ENCODE measurements at places on chromosomes 16 and 17.

GRCh38 chr16:89556750-89557689 is 3.5 kb upstream of the RPL13 start:
- peak; percentile 88 for DNase-seq

- DNase-seq: no peak
Observed at GRCh38 chr16:57134982-57135381, 42.6 kb downstream of the CPNE2 start.

DNA sequence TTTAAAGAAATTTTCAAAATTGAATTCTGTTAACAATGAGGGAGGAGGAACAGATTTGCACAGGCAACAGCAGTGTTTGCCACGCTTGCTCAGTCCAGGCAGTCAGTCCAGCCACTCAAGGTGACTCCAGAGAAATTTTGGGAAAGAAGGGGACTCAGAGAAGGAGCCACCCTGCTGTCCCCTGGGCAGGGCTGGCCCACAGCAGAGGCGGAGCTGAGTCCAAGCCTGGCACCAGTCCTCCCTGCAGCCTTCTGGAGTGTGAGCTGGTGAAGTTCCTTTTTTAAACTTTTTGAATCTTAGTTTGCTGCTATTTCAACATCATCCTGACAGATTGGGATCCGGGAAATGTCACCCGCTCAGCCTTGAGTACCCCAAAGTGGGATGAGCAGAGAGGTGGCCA is 14.5 kb upstream of the SLC47A2 start:
- DNase-seq: no peak

DNA sequence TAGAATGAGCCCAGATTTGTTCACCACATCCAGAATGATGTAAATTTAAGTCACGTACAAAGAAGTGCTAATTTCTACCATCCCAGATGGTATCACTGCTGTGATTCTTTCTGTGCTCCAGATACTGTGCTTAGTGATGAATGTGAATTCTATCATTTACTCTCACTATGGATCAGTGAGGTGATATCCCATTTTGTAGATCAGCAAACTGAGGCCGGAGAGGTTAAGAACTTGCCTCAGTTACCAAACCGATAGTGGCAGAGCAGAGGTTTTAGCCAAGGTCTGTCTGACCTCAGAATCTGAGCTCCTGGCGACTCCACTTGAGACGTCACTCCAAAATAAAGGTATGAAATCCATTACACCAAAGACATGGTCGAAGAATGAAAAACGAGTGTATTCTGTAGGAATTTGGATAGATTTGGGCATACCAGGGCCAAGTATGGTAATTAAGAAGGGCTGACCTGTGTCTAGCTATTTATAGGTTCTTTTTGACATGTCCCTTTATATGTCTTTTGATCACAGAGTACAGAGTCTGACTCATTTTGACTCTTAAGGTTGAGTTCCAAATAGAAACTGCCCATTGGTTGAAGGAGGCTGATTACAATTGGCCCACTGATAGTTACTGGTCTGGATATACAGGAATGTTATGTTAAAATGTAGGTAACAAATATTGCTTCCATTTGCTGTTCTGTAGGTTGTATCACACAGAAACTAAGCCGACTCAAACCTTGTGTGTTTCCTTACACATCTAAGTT is 10.0 kb downstream of the MAP2K6 start:
- no peak for DNase-seq

- DNase-seq: no peak
Observed at GRCh38 chr17:40993839-40994238, at the start of gene KRTAP3-3. Gene KRTAP3-3 (minus strand): TSS chr17:40994164. CDS start chr17:40994097, 67 bp downstream.

GRCh38 chr17:5236938-5237540 is 2.4 kb upstream of the SCIMP start:
- DNase-seq: no peak

DNA sequence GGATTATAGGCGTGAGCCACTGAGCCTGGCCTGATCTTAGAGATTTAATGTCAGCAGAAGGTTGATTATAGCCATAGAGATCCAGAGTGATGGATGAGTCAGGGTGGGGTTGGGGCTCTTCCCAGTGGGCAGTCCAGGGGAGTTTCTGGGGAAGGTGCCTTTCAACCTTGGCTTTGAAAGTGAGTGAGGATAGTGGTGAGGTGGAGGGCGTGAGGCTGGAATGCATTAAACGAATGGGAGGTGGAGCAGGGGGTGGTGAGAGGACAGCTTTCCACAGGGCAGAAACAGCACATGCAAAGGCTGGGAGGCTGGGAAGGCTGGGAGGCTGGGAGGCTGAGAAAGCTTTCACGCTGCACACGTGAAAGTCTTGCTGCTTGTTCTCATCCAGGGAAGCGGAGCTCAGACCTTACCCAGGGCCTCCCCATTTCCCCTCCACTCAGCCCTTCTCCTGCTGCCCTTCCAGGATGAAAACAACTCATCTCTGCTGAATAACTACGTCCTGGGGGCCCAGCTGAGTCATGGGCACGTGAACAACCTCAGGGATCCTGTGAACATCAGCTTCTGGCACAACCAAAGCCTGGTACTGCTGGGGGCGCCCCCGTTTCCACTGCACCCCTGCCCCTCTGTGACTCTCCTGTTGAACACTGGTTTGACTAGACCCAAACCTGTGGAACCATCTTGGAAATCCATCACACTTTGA is 22.3 kb downstream of the ADGRG5 start:
- DNase-seq: no peak

- DNase-seq: no peak
Observed at GRCh38 chr16:59045501-59045900, 311.4 kb upstream of the GOT2 start.

DNA sequence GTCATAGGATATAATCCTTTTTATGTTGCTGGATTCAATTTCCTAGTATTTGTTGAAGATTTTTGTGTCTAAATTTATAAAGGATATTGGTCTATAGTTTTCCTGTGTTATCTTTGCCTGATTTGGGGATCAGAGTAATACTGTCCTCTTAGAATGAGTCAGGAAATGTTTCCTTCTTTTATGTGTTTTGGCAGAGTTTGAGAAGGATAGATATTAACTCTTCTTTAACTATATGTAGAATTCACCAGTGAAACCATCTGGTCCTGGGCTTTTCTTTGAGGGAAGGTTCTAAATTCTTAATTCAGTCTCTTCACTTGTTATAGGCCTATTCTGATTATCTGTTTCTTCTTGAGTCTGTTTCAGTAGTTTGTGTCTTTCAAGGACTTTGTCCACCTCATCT is 66.3 kb upstream of the NACA2 start:
- DNase-seq: no peak

- DNase-seq: no peak
Observed at GRCh38 chr17:68612209-68612922, 11.2 kb upstream of the FAM20A start.

- DNase-seq: no peak
Observed at GRCh38 chr16:85446951-85447692, 166.0 kb upstream of the GSE1 start.

DNA sequence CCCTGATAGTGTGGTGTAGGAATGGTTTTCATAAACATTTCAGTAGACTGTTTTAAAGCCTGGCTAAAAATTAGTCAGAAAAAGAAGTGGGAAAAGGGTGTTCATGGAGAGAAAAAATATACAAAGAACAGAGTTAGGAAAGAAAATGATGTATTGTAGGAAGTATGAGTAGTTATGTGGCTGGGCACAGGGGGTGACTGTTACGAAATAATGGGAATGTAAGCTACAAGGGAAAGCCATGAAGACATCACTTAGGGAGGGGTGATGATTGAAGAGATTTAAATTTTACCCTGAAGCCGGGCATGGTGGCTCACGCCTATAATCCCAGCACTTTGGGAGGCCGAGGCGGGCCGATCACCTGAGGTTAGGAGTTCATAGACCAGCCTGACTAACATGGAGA is 55.3 kb downstream of the NUP88 start:
- no peak for DNase-seq

GRCh38 chr16:31470615-31471014 is 1.3 kb upstream of the TGFB1I1 start:
- no peak for DNase-seq

DNA sequence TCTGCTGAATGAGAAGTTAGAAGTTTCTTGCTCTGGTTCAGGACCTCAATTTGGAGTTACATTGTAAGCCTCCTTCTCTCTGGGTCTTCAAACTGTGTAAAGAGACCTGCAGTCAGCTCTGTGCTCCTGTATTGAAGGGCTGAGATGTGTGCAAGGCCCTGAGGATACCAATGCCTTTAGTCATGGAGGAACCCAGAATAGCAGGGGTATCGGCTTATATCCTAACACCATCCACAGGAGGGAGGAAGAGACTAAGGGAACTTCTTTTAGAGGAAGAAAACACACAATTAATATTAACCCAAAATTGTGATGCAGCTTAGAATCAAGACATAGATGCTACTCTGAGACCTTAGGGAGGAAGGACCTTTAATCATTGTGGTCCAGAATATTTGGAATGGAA is 36.5 kb downstream of the GLP2R start:
- DNase-seq: no peak

DNA sequence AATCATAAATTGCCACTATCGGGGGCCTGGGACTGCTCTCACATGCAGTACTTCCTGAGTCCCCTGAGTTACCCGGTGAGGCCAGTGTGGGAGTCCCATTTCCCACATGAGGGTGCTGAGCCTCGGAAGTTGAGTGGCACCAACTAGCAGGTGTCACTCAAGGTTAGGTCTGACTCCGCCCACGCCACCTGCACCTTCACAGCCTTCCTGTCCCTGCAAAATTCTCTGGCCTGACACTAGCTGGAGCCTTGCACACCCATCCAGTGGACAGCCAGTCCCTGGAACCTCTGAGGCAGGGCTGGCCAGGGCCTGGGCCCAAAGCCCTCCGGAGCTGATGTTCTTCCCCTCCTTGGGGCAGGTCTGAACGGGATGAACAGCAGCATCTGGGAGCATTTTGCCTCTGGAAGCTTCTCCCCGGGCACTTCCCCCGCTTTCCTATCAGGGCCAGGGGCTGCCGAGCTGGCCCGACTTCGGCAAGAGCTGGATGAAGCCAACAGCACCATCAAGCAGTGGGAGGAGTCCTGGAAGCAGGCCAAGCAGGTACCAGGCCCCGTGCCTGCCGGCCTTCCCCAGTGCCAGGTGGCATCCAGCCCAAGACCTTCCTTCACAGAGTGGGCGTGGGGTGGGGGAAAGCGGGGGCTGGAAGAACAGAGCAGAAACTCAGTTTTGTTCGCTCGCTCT is 21.9 kb downstream of the UNC13D start:
- peak; percentile 71 for DNase-seq

- DNase-seq: peak; percentile 62
Observed at GRCh38 chr16:1159973-1160772, 7.3 kb downstream of the CACNA1H start.

DNA sequence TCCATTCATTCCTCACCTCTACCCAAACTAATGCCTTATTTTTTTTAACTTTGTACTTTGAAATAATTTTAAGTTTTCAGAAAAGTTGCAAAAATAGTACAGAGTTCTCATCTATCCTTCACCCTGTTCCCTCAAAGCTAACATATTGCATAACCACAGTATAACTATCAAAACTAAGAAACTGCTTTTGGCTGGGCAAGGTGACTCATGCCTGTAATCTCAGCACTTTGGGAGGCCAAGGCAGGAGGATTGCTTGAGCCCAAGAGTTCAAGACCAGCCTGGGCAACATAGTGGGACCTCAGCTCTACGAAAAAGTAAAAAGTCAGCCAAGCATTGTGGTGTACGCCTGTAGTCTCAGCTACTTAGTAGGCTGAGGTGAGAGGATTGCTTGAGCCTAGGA is 147.7 kb downstream of the SKAP1 start:
- DNase-seq: no peak

- peak; percentile 82 for DNase-seq
Observed at GRCh38 chr17:73998653-73999645, 204.5 kb upstream of the RPL38 start.

- DNase-seq: no peak
Observed at GRCh38 chr17:3962217-3962964, 1.8 kb downstream of the ATP2A3 start.

DNA sequence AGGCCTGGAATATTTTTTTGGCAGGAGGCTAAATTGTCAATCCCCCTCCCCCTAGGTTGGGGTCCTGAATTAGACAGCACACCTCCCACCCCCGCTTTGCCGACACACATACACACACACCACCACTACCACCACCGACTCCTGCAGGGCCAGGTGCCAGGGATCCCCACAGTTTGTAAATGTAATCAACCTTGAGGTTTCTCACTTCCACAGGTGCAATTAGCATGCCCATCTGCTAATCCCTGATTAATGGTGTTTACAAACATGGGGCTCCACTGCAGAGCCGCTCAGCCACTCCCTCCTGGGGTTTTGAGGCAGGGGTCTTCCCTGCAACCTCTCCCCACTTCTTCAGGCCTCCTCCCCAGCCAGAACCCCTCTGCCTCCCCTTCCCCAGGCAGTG is 11.8 kb downstream of the MRM1 start:
- no peak for DNase-seq

- no peak for DNase-seq
Observed at GRCh38 chr16:88315543-88316105, 67.1 kb upstream of the ZNF469 start.

DNA sequence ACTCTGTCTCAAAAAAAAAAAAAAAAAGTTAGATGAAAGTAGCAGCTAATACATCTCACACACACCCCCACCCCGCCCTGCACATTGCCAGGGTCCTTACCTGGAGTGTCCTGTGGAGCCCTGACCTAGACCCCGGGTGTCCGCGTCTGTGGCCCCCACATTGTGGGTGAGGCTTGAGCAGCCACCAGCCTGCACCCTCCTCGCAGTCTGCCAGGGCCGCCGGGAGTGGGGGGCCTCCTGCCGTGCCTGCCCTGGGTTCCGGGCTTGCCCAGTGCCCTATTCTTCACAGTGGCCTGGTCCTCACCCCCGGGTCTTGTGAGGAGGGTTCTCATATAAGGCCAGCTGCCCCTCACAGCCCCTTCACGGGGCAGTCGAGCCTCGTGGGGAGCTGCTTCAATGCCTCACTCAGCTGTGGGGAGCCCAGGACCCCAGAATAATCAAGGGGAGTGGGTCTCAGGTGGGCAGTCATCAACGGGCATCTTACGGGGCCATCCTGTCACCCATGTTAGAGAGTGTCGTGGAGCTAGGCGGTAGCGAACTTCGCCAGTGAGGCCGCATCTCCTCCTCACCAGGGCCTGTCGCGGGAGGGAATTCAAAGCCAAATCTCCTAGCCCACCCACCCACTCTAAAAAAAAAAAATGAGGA is 85.9 kb upstream of the CHMP6 start:
- DNase-seq: no peak

DNA sequence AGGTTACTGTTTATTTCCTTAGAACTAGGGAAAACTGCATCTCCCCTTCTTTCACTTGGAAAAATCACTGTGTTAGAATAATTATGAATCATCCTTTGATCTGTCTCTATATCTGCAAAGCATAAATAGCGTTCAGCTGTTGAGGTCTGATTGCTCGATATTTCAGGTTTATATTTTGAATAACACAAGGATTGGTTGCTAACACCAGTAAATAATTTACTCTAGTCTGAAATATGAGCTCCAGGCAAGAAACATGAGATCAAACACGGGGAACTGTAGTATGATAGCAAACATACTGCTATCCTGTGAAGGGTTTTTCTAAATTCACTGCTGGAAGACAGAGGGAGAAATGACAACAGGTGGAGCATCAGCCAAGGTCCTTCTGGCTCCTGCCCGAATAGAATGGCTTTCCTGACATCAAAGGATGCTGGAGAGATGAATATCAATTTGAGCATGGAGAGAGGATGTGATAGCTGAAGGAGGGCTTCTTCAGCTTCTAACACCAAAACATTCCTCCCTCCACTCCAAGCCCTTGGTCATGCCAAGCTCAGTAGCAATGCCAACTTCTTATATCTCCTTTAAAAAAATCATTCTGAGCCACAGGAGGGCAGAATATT is 450.3 kb downstream of the SHISA9 start:
- DNase-seq: no peak
